Keratinocyte (primary cell): ENCODE measurements at places on chromosomes 12 and 14. TPM values are rescaled to one million over a fixed set of nuclear protein-coding genes. Genes with fewer than 3 reads are reported as not detected.

The KRT72 gene
- polyA plus RNA-seq = not detected in 3 replicates

- no peak for DNase-seq
Observed at GRCh38 chr12:121087467-121088194, 45.0 kb upstream of the P2RX7 start.

- DNase-seq = no peak
Observed at GRCh38 chr12:52529417-52529816, 9.2 kb upstream of the KRT5 start.

DNA sequence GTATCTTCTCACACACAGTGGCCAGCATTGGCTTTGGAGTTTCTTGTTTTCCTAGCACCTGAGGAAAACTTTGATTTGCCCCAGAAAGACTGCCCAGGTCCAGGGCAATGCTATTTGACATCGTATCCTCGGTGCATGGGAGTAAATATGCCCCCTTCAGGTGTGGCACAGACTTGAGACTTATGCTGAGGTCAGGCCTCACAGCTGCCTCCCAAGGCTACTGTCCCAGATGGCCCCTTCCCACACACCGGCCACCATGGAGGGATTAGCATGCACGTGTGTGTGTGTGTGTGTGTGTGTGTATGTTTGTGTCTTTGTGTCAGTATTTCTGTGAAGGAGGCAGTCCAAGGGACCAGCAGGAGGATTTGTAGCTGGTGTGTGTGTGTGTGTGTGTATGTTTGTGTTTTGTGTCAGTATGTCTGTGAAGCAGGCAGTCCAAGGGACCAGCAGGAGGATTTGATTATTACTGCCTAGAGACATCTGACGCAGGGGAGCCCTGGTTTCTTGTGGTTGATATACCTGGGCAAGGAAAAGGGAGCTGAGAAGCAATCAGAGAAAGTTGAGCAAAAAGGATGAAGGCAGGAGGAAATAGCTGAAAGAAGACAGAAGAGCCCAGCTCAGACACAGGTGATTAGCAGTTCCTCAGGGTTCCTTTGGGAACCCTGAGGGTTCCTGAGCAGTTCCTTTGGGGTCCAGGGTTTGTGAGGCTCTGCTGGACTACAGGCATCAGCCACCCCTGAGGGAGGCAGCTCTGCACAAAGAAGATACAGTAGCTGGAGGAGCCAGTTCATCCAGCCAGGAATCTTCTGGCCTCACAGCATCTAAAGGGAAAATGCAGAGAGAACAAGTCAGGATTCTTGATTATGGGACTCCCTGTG lies 42.2 kb downstream of the COX16 start:
- no peak for DNase-seq

- no peak for DNase-seq
Observed at GRCh38 chr12:31521964-31522363, 69.0 kb downstream of the DENND5B start.

GRCh38 chr12:78241446-78241845 lies 410.8 kb downstream of the NAV3 start:
- no peak for DNase-seq

- no peak for DNase-seq
Observed at GRCh38 chr12:30019366-30020140, 235.8 kb upstream of the TMTC1 start.

- DNase-seq = no peak
Observed at GRCh38 chr14:75827331-75827730, 154.5 kb downstream of the TGFB3 start.

GRCh38 chr12:10364815-10365622 lies 24.8 kb downstream of the KLRK1 start:
- DNase-seq = no peak

GRCh38 chr14:65038966-65039365 lies 52.3 kb downstream of the FNTB start:
- no peak for DNase-seq

- no peak for DNase-seq
Observed at GRCh38 chr14:28020112-28020511, 746.5 kb upstream of the FOXG1 start.
